CD4-positive, alpha-beta T cell treated with Interleukin-10 for 1 hour (primary cell): ENCODE measurements at places on chromosomes 11 and 22.

DNA sequence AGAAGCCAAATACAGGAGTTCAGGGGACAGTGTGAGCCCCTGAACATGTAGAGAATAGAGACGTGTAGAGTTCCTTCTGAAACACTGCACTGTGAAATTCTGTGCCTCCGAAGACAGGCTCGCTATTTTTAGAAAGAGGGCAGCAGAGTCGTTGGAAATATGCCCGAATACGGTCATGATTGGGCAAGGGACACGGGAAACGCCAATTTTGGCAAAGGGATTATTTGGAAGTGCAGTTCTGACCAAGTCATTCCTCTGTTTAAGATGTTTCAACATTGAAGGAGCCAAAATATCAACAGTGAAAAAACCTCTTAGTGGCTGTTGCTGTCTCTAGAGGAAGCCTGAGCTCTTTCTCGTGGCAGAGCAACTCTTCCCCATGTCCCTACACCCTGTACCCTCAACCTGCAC is 9.5 kb upstream of the CBX6 start:
- DNase-seq = no peak

GRCh38 chr11:26063915-26064314 is 268.0 kb upstream of the ANO3 start:
- DNase-seq = no peak

- peak; percentile 34 for DNase-seq
These were observed 85.8 kb downstream of the TRMU start for GRCh38 chr22:46421267-46421666.

GRCh38 chr11:115808351-115808940 is 304.2 kb upstream of the CADM1 start:
- DNase-seq = no peak

DNA sequence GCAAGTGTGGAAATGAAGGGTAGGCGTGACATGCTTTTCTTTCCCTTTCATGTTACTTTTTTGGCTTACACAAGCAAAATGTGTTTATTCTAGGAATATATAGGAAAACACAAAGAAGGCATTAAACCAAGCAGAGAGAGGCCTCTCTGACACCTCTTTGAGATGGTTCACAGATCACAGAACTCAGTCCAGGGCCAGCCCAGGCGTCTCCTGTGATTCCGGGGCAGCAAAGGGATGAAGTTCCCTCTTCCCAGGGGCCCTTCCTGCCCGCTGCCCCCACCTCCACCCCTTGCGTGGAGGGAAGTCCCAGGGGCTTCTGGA is 78.0 kb downstream of the CACNA1I start:
- no peak for DNase-seq
